ENCODE measurements at places on chromosomes 1 and 21.

- DNase-seq, result no peak
These were observed 242.2 kb upstream of the ADGRL2 start for GRCh38 chr1:81558291-81559076.

DNA sequence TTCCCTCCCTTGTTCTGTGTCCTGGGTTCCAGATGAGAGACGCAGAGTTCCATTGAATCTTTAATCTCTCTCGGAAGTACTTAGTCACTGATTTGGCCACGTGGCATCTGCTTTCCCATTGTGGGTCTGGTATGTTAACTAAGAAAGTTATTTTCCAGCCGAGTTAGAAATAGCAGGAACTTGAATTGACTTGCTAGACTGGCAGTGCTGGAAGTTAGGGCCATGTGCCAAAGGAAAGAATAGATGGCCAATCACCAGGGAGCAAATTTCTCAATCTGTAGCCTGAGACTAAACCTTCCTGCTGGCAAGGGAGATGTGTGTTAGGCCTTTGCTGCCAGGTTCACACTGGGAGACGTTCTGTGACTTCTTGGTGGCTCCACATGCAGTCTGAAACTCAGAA is 24.2 kb upstream of the SLFNL1 start:
- DNase-seq, result no peak

- DNase-seq, result no peak
These were observed 139.8 kb downstream of the NCAM2 start for GRCh38 chr21:21137986-21138385.

- no peak for DNase-seq
These were observed 350.0 kb downstream of the KCNH1 start for GRCh38 chr1:210783925-210784324.

DNA sequence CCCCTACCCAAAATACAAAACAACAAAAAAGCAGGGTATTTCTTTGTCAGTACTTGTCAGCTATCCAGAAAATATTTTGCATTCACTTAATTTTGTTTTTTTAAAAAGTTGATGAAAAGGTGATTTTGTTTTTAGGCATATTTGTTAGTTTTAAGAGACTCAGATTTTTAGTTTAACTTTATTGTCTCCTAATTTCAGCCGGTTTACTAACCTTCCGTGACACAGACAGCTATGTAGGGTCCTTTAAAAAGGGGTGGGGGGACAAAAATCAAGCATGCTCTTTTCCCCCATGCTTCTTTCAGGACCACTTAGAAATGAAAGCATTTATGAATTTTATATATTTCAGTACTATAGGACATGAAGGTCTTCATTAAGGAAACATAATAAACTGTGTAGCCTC is 1.6 kb downstream of the PBX1 start:
- no peak for DNase-seq

- DNase-seq, result no peak
These were observed 61.8 kb upstream of the DNAH14 start for GRCh38 chr1:224867715-224868114.

- peak; percentile 50 for DNase-seq
These were observed 43.4 kb upstream of the MRPS6 start for GRCh38 chr21:34029743-34030528.

GRCh38 chr1:154425172-154425571 is 20.0 kb downstream of the IL6R start:
- DNase-seq, result no peak

GRCh38 chr1:234216116-234216703 is 157.0 kb upstream of the COA6 start:
- DNase-seq, result no peak

GRCh38 chr1:211183747-211184313 is 49.9 kb upstream of the KCNH1 start:
- no peak for DNase-seq

GRCh38 chr21:39867198-39867650 is at the start of gene PCP4:
Gene PCP4 (plus strand): TSS chr21:39867438. CDS start chr21:39867502, 64 bp downstream.
- DNase-seq, result peak; percentile 57

GRCh38 chr1:152397474-152397873 is 16.6 kb downstream of the CRNN start:
- no peak for DNase-seq

DNA sequence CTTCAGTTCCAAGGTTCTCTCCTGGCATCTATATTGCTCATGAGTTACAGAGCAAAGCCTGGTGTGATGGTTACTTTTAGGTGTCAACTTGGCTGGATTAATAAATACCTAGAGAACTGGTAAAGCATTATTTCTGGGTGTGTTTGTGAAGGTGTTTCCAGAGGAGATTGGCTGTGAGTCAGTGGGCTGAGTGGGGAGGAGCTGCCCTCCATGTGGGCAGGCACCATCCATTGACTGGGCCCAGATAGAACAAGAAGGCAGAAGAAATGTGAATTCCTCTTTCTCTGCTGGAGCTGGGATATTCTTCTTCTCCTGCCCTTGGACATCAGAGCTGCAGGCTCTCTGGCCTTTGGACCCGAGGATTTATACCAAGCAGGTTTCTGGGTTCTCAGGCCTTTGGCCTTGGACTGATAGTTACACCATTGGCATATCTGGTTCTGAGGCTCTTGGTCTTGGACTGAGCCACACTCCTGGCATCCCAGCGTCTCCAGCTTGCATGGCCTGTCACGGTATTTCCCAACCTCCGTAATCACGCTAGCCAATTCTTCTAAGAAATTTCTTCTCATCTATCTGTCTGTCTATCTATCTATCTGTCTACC is 44.5 kb downstream of the B3GALT5 start:
- no peak for DNase-seq

DNA sequence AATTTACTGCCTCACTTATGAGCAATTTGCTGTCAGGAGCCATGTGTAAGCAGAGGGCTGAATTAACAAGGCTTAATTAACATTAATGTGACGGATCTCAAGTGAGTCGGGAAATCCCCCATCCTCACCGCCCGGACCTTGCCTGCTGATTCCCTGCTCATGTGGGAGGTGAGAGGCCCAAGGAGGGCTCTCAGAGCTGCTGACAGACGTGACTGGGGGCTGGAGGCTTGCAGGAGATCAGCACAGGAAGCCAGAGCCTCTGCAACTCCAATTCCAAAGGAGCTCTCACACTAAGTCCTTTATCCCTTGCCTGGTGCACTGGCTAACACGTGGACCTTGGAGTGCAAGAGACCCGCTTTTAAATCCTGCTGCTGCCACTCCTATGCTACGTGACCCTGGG is 19.4 kb downstream of the LRP8 start:
- DNase-seq, result no peak

- no peak for DNase-seq
These were observed 228.8 kb downstream of the ST6GALNAC3 start for GRCh38 chr1:76303340-76303717.

DNA sequence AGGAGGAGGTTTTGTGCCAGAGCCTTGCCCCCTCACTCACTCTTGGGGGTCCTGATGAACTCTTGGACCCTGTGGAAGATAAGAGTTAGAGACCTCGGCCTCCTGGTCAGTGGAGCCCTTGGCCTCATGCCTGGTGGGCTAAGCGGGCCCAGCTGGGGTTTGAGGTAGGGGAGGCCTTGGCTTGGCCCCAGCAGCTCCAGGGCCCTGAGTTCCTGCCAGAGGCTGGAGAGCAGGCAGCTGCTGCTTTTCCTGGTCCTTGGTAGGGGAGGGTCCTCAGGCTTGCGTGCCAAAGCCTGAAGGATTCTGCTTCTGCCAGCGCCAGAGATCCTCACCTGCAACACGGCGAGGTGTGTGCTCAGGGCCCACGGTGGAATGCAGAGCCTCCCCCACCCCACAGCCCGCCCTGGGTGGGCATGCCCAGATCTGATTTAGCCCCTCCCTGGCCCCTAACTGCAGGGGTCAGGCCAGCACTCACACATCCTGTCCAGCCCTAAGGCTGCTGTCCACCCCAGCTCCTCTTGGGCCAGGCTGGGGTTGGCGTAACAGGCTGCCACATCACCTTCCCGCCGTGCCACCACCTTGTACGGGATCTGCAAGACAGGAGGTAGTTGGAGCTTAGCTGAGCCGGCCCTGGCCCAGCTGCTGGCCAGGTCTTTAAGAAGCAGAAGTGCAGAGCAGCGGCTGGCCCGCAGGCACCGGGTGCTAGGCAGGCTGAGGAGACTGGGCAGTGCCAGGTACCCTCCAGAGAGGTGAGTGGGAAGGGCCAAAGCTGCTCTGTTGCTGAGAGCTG is 4.7 kb downstream of the GALE start:
- DNase-seq, result no peak

DNA sequence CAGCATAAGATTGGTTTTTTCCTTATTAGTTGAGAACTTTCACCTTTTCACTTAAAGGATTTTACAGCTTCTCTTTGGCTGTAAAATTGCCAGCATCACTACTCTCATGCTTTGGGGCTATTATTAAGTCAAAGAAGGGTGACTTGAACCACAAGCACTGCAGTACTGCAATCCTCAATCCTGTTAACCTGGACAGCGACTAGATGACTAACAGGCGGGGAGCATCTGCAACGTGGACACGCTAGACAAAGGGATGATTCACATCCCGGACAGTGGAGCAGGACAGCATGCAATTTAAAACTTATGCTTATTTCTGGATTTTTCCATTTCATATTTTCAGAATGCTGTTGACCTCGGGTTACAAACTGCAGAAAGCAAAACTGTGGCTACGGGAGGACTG is 8.1 kb downstream of the ARV1 start:
- DNase-seq, result no peak

- no peak for DNase-seq
These were observed 20.5 kb downstream of the RNF220 start for GRCh38 chr1:44425341-44426082.

GRCh38 chr1:34858901-34859445 is 576 bp downstream of the SMIM12 start:
- no peak for DNase-seq

- DNase-seq, result no peak
These were observed 345.7 kb downstream of the ZNF326 start for GRCh38 chr1:90340606-90341005.

GRCh38 chr1:109910963-109911798 is 532 bp downstream of the CSF1 start:
- DNase-seq, result no peak

- DNase-seq, result no peak
These were observed 11.6 kb downstream of the COL9A2 start for GRCh38 chr1:40305451-40305850.

- no peak for DNase-seq
These were observed 43.2 kb downstream of the OLIG1 start for GRCh38 chr21:33113131-33113530.

- no peak for DNase-seq
These were observed 63.0 kb downstream of the KCNN3 start for GRCh38 chr1:154807048-154807591.

Data from occipital lobe (tissue), 3 donors.